Upper lobe of left lung (tissue), 6 donors: ENCODE measurements at places on chromosomes 7 and 10.

DNA sequence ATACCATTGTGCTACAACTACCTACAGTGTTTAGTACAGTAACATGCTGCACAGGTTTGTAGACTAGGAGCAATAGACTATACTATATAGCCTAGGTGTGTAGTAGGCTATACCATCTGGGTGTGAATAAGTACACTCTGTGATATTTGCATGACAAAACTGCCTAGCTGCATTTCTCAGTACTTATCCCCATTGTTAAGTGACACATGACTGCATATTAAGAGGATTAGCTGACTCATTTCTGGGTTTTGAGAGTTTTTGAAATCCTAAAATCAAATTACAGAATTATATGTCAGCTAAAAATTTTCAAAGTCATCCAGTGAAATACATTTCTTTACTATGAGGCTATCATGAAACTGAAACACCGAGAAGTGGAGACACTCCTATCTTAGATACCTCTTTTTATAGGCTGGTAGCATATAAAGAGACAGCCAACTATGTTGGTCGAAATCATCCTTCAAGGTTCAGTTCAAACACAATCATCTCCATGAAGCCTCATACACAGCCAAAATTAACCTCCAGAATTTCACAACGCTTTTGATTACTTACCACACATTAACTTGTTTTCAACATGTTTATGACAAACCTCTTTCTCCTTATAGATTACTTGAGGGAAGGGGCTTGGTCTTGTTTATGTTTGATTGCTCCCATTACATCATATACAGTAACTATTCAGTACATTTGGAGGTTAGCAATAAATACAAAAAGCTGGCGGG is 89.8 kb upstream of the ANK3 start:
- no peak for DNase-seq
- no peaks in the 10 kb centered on the region for H3K27me3 ChIP-seq
- no peaks in the 10 kb centered on the region for H3K4me1 ChIP-seq
- no peaks in the 10 kb centered on the region for H3K36me3 ChIP-seq
- no peak overlapping the region for H3K27ac ChIP-seq
- no peak overlapping the region for H3K4me3 ChIP-seq

DNA sequence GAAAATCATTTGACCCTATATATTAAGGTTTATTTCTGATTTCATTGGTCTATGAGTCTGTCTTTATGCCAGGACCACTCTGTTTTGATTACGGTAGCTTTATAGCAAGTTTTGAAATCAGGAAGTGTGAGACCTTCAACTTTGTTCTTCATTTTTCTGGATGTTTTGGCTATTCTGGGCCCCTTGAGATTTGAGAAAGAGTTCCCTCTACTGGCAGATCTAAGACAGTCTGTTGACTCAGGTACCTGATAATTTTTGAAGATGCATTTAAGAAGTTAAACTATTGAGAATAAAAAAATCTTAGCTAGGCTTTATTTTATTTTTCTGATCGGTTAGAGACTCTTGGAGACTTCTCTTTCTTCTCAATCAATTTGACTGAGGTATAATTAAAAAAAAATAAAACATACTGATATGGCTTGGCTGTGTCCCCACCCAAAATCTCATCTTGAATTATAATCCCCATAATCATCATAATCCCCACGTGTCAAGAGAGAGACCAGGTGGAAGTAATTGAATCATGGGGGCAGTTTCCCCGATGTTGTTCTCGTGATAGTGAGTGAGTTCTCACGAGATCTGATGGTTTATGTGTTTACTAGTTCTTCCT is 209.2 kb downstream of the SNX10 start:
- H3K36me3 ChIP-seq, result no peaks in the 10 kb centered on the region
- no peak for DNase-seq
- H3K27ac ChIP-seq, result no peak overlapping the region
- H3K4me1 ChIP-seq, result no peaks in the 10 kb centered on the region

GRCh38 chr10:99292159-99292558 is 37.0 kb upstream of the CNNM1 start:
- H3K27me3 ChIP-seq, result no peaks in the 10 kb centered on the region
- no peaks in the 10 kb centered on the region for H3K36me3 ChIP-seq

- DNase-seq, result no peak
- peaks cover 29% of the 10 kb centered on the region for H3K4me1 ChIP-seq
- H3K27ac ChIP-seq, result peak overlapping the region; percentile 93
- H3K36me3 ChIP-seq, result no peaks in the 10 kb centered on the region
Observed at GRCh38 chr7:118182593-118183427, 1.2 kb upstream of the LSM8 start.

GRCh38 chr7:152173372-152174070 is 148.0 kb downstream of the GALNT11 start:
- H3K4me3 ChIP-seq, result no peak overlapping the region
- no peak overlapping the region for H3K27ac ChIP-seq
- no peaks in the 10 kb centered on the region for H3K4me1 ChIP-seq
- no peaks in the 10 kb centered on the region for H3K27me3 ChIP-seq
- H3K36me3 ChIP-seq, result peaks cover 44% of the 10 kb centered on the region

GRCh38 chr7:52017802-52018679 is 701.4 kb upstream of the COBL start:
- no peaks in the 10 kb centered on the region for H3K36me3 ChIP-seq
- no peaks in the 10 kb centered on the region for H3K4me1 ChIP-seq
- H3K4me3 ChIP-seq, result no peak overlapping the region
- no peak overlapping the region for H3K27ac ChIP-seq

DNA sequence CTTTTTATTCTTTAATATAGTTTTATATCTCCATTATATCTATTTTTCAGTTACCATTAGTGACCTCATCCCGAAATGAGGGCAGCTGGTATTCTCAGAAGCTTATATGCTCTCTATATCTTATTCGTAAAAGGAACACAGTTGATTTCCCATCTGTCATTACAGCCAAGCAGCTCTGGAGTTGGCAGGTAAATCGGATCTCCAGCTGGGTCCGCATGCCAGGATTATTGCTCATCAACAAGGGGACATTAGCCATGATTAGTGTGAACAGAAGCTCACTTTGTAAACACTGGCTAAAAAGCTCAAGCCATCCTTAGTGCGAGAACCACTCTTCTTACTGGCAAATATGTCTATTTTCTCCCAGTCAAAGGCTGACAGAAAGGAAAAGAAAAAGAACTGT is 180.3 kb downstream of the NPSR1 start:
- H3K27me3 ChIP-seq, result no peaks in the 10 kb centered on the region
- H3K4me1 ChIP-seq, result no peaks in the 10 kb centered on the region
- no peak overlapping the region for H3K27ac ChIP-seq
- H3K4me3 ChIP-seq, result no peak overlapping the region
